ENCODE measurements at places on chromosomes 1 and 21.

DNA sequence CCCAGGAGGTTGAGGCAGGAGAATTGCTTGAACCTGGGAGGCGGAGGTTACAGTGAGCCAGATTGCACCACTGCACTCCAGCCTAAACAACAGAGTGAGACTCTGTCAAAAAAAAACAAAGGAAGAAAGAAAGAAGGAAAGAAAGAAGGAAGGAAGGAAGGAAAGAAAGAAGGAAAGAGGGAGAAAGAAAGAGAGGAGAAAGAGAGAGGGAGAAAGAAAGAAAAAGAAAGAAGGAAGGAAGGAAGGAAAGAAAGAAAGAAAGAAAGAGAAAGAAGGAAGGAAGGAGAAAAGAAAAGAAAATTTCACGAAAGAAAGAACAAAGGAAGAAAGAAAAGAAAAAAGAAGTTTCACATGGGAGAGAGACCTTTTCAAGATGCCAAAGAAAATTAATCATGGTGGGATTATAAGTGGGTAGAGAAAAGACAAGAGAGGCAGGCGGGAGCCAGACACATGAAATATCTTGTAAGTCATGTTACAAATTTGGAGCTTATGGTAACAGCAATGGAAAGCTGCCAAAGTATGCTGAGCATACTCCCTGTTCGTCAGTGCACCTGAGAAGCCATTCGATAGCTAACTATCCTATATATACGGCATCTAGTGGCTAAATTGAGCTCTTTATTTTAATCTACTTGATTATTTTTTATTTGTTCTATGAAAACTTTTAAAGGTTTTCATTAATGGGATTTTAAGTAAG, 41.3 kb upstream of the TNFSF4 start:
- DNase-seq, result no peak

DNA sequence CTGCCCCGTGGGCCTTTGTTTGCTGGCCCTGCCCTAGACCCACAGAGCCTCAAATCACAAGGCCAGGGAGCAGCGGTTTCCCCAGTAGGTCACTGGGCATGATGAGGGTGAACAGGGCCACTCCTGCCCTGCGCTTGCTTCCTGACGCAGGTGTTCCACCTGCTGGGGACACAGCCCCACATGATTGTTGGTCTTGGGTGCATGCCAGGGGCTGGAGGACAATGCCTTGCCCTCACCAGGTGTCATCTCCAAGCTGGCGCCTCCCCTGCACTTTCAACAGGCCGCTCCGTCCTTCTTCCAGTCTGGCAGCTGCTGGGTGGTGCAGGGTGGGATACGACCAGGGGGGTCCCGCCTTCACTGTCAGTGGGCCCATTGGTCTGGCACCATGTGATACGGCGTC, 24.3 kb downstream of the IL10RB start:
- DNase-seq, result peak; percentile 79

DNA sequence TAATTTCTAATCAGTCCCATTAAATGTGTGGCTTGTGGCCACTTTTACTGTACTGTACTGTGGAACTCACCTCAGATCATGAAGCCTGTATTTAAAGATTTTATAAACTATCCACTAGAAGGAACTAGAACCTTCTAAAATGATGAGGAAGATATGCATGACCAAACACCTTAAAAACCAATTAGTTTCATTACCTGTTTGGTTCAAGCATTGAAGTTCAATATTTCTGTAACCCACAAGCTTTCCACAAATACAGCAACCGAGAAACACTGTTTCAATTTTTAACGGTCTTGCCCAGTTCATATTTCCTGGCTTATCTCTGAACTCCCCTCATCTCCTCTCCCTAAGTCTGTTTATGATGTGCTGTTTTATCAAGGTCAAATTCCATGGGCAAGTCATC, 264.3 kb upstream of the PLD5 start:
- DNase-seq, result no peak

DNA sequence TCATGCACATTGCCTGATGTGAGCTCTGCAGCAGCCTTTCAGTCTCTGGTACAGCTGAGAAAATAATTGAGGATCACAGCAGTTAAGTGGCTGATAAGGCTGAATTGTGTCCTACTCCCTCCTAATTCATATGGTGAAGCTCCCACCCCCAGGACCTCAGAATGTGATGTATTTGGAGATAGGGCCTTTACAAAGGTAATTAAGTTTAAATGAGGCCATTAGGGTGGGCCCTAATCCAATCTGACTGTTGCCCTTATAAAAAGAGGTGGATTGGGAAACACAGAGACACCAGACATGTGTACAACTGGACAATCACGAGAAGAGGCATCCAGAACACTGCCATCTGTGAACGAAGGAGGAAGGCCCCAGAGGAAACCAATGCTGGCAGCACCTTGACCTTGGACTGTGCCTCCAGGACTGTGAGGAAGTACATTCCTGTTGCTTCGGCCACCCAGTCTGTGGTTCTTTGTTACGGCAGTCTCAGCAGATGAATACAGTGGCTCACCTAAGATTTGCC, 148.1 kb downstream of the TRABD2B start:
- peak; percentile 50 for DNase-seq

DNA sequence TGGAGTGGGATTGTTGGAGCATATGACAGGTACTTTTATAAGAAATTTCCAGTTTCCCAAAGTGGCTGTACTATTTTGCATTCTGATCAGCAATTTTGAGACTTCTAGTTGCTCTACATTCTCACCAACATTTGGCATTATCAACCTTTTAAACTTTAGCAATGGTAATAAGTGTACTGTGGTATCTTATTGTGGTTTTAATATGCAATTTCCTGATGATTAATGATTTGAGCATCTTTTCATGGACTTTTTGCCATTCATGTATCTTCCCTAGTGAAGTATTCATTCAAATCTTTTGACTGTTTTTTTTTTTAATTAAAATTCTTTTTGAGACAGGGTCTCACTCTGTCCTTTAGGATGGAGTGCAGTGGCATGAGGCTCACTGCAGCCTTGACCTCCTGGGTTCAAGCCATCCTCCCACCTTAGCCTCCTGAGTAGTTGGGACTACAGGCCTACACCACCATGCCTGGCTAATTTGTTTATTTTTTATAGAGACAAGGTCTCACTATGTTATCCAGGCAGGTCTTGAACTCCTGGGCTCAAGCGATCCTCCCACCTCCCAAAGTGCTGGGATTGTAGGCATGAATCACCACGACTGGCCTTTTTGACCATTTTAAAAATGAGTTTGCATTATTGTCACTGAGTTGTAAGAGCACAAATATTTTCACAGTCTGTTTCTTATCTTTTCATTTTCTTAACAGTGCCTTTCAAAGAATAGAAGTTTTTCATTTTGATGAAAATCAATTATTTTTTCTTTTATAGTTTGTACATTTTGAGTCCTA, 7.8 kb upstream of the SLC6A9 start:
- no peak for DNase-seq

DNA sequence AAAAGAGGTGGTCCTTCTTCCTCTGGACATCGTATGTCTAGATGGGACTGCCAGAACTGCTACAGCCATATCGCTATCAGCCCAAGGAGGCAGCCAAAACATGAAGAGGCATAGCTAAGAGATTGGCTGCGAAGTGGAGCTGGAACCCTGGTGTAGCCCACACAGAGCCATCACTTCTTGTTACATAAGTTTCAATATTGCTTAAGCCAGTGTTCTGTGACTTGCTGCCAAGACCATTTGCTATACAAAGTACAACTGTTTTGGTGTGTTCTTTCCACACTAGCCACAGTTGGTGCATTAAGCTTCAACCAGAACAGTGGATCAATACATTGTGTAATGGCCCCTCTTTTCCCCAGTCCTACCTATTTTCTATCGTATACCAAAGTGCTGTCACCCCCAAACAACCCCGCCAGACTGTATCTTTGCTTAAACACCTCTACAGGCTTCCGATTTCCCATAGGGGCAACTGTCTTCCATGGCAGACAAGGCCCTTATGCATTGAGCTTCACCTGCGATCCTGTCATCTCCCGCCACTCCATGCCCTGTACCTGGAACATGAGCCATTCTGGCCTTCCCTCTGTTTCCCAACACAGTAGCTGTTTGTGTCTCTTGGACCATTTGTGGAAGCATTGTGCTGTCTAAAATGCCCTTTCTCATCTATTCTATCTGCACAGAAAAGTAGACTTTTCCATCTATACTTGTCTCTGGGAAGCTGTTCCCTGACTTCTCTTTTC, 241.8 kb downstream of the TTLL7 start:
- no peak for DNase-seq

DNA sequence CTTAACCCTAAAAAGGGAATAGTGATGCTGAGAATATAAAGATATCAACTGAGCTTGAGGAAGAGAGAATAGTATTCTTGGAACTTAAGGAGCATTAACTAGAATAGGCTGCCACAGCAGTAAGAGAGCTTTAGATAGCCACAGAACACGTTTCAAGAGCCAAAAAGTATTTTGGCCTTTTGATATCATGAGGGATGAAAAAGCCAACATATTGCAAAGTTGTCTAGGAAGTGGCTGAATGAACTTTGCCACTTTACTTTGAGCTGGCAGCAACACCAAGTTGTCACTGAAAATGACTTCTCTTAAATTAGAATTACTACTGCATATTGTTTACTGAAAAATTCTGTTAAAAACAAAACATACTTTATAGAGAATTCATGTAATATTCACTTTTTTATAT, 1476.2 kb downstream of the MRPL39 start:
- DNase-seq, result no peak

GRCh38 chr1:202159534-202160371, 649 bp downstream of the PTPN7 start:
- peak; percentile 55 for DNase-seq

DNA sequence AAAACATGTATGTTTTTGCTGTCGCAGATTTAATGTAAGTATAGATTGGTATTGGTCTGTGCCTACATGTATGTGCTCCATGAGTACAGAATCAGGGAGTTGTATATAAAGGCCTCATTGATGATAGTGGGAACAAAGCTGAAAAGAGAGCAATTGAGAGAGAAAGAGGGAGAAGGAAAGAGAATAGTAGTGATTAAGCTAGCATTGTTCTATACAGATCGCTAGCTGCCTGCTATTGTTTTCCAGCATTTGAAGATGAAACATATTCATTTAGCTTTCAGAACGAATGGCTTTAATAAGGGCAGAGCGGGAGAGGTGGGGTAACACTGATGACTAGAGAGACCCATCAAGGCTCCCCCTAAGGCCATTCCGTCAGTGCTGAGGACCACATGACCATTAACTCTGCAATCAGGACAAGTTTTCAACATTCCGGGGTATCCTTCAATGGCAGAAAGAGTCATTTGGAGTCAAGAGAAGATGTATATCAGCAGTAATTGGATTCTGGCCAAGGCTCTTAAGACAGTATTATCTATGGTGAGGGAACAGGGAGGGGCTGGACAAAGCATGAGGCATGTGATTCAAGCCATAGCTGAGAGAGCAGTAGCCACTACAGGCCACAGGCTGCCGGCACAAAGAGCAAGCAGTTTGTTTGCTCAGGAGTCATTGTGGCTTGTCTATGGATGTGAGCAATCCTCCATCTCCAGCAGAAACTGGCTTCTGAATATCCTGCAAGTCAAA, 176.5 kb downstream of the PBX1 start:
- no peak for DNase-seq

DNA sequence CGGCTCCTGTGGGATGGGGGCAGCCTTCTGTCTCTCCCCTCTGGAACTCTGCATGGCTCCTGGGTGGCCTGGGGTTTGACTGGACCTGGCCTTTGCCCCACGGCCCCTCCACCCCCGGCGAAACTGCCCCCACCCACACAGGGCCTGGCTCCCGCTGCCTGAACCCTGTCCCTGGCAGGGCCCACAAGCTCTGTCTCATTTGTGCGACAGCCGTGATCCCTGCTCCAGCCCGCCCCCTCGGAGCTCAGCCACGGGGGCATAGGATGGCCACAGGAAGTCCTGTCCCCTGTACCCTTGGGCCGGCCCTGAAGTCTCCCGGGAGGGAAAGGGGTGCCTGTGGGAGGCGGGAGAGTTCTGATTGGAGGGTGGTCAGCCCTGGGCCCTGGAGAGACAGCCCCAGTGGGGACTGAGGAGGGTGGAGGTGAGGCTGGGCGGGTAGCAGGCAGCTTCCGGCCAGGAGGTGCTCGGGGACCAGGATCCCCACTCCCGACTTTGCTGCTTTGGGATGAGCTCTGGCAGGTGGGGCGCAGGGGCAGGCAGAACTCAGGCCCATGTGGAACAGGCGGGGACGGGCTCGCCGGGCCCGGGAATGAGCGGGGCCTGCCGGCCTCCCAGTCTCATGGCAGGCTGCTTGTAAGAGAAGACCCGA, 45.1 kb downstream of the SLX9 start:
- DNase-seq, result peak; percentile 18

DNA sequence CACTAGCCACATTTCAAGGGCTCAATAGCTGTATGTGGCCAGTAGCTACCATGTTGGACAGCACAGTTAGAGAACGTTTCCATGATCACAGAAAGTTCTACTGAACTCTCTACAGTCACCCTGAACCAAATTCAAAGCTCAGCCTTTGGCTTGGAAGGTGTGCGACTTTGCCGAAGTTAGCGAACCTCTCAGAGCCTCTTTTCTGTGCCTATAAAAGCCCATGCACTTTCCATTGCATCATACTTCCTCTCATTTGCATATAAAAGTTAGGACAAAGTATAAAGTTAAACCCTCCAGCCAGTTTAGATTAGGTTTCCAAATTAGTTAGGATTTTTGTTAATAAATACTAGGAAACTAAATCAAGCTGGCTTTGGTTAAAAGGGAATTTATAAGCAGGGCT, 4.7 kb upstream of the SLC1A7 start:
- DNase-seq, result no peak

GRCh38 chr1:17927952-17928351, 172.8 kb downstream of the ACTL8 start:
- DNase-seq, result no peak

GRCh38 chr1:61132176-61132638, 49.8 kb downstream of the NFIA start:
- DNase-seq, result no peak

DNA sequence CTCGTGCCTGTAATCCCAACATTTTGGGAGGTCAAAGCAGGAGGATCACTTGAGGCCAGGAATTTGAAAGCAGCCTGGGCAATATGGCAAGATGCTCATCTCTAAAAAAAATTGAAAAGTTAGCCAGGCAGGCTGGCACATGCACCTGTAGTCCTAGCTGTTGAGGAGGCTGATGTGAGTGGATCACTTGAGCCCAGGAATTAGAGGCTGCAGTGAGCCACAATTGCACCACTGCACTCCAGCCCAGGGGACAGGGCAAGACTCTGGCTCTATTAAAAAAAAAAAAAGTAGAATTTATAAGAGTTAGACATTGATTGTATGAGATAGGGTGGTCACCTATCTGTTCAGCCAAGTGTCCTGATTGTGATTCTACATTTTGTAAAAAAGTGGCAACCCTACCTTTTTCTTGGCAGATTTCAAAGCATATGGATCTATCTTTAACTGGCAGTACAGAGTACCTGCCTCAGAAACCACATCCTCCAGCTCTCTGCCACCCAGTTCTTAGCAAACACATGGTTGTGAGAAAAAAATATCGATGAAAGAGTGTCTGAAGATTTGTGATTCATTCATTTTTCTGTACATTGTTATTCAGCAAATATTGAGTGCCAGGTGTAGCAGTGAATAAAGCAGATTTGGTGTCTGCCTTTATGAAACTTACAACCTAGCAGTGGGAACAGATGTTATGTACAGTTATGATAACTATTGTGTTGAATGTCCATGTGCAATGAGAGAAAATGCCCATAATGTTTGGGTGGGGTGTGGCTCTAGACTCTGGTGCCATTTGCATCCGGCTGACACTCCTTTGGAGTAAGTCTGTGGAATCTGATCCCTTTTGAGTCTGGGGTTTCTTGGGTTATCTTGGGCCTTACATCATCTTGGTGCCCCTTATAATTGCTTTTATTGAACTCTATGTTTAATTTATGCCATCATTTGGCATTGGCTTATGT, 82.5 kb downstream of the ST3GAL3 start:
- no peak for DNase-seq

- DNase-seq, result no peak
Measured at GRCh38 chr1:164622068-164622845, 63.3 kb downstream of the PBX1 start.

- DNase-seq, result no peak
Measured at GRCh38 chr1:27399251-27400025, 7.0 kb downstream of the GPR3 start.

Measured in mucosa of descending colon (tissue), 3 donors.